ENCODE measurements at places on chromosomes 7 and 10.

GRCh38 chr7:5393748-5394147 lies 29.9 kb downstream of the TNRC18 start:
- DNase-seq, result no peak

DNA sequence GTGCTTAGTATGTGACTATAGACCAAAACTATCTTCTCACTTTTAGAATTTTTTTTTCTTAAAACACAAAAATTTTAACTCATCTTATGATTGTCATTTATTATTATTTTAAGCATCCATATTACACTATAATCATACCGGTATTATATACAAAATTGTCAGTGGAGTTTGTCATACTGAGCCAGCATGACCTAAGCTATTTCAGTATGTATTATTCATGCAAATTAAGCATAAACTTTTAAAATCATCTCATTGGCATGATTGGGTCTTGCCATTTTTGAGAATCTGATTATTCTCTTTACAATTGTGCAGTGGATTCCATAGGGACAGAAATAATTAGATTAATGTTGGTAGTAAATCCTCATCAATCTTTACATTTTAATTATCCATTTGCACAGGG lies 46.2 kb upstream of the STMP1 start:
- no peak for DNase-seq

DNA sequence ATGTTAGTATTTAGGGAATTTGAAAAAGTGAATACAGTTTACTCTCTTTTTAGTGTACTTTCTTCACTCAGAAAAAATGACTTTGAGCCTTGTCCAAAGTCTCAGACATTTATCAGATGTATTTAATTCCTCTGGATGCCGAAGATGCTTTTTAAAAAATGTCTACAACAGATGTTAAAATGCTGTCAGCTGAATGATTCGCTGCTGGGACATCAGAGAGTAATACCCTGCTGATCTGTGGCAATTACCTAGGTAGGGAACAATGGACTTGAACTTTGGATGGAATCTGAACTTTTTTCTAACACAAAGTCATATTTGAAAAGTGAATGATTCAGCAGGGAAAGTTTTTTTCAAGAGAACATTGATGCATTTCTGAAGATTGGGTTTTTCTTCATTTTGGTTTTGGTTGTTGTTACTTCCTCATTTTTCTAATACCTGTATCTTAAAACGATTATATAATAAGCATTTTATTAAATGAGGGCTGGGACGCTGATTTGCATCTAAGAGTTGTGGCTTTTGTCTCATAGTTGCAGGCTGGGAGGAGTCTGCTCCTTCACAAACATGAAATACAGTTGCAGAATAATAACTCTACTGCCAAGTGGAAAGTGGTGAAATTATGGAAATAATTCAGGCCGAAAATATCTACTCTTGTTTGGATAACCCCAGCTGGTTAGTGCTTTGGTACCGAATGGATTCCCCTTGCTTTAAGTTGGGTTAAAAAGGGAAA lies 98.0 kb downstream of the SPAG6 start:
- no peak for DNase-seq

DNA sequence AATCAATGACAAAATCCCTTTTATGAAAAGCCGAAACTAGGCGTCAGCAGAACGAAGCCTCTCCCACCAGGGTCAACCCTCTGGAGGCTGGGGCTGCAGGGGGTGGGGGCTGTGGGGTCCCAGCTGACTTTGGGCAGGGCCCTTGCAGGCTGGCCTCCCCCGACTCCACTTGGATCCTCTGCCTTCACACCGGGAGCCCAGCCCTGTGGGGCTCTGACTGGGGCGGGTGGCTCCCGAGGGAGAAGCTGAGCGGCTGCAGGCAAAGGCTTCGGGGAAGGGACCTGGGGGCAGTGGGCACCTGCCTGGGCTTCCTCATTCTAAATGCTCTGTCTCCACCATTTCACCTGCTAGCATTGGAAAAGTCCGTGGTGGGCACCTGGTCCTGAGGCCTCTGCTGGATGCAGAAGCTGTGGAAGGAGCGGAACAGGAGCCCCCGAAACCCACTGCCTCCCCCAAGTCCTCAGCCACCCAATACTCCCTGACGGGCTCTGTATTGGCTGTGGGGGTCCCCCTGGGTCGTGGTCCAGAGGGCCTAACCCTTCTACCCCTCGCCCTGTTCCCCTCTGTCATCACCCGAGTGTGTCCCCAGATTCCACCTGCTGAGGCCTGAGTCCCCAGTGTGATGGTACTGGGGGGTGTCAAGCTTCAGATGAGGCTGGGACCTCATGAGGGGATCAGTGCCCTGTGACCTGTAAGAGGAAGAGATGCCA lies 108.6 kb downstream of the DNAJB6 start:
- no peak for DNase-seq

- DNase-seq, result no peak
Measured at GRCh38 chr10:128865436-128866195, 601.4 kb upstream of the MGMT start.

- DNase-seq, result no peak
Measured at GRCh38 chr10:121771966-121772365, 155.9 kb downstream of the ATE1 start.

- DNase-seq, result no peak
Measured at GRCh38 chr7:56092789-56093531, at the start of gene PHKG1. Gene PHKG1 (minus strand): TSS chr7:56092952. CDS start chr7:56088941, 4,011 bp downstream.

- DNase-seq, result peak; percentile 60
Measured at GRCh38 chr10:14032406-14032998, 298.2 kb downstream of the FRMD4A start.

DNA sequence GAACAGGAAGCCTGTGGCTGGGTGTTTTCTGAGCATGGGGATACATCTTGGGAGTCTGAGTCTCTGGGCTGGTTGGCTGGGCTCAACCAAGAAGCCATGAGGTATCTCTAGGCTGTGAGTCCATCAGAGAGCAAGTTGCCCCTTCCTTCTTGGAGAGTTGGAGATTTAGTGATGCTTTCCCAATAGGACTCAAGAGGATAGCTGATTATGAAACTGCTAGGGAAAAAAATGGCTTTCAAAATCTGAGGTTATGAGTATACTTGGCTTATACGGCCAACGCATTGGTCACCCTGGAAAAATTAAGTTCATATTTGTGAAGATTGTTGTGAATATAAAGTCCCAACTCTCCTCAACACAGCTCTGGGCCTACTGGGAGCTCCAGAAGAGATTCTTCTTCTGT lies 162.7 kb upstream of the KMT2E start:
- no peak for DNase-seq

DNA sequence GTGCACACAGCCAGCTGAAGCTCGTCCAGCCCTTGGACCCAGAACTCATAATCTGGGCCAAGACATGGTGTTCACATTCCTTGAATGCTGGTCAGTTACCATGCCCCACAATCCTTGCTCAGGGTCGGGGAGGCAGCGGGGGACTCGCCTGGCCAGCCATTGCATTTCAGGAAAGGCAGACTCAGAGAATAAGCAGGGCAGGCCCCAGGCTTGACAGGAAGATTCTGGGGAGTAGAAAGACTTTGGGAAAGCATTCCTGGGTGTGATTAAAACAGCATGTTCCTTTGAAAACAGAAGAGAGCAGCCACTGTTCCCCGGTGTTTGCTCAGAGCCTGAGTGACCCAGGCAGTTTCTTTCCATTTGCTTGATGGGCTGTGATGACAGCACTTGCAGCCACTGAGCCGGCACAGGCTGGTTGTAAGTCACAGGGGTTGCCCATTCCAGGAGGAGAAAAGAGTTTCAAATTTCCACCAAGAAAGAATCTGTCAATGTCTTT lies 473.7 kb downstream of the TYW1 start:
- no peak for DNase-seq

DNA sequence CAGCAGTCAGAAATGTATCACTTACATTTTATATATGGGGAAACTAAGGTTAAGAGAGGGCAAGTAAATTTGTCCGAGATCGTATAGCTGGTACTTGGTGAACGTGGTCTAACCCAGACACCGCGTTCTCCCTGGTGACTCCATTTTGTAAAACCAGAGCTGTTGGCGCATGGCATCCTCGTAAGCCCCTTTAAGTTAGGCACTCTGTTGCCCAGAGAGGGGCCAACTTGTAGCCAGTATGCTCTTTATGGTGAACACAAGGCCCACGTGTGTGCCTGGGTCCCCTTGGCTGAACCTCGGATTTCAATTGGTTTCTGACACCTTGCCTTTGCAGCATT lies 39.7 kb upstream of the ZNF518A start:
- peak; percentile 1 for DNase-seq

DNA sequence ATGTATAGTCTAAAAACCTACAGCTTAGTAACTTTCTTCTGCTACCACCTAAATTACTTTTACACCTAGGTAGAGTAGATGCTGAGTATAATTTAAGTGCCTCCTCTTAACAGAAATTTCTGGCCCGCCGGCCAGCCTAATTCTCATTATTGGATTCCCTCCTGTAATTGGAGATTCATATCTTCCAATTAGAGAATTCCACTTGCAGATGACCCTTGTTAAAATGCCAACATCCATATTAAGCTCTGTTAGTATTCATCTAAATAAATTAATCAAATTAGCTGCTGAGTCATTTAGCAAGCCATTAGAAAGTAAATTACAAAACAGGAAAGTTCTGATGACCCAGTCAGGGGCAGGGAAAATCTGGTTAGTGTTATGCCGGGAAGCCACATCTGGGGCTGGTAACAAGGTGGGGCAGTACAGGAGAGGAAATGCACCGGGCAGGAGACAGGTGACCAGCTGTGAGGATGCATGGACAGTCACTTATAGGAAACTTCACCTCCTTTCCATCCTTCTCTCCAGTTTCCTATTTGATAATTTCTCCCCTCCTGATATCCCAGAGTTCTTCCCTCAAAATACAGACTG lies 82.8 kb downstream of the ORC5 start:
- no peak for DNase-seq

DNA sequence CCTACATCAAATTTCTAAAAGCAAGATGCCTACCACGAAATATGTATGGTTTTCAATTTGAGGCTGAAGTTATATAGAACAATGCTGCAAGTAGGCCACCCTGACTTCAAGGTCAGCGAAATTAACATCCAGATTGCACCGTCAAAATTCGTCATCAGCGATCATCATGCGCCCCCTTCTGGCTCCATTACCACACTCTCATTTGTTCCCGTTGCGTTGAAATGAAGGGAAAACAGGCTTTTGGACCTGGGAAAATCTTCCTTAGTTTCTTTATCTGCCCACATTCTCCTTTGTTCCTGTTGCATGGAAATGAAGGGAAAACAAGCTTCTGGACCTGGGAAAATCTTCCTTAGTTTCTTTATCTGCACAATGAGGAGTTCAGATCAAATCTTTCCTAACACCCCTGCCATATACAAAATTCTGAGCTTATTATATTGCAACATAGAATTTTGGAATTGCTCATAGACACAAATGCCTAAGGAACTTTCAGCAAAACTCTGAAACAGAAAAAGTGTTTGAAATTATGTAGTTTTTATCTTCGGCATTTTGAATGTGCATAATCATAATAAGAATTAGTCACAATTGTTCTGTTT lies 98.2 kb upstream of the PRKCQ start:
- peak; percentile 59 for DNase-seq

DNA sequence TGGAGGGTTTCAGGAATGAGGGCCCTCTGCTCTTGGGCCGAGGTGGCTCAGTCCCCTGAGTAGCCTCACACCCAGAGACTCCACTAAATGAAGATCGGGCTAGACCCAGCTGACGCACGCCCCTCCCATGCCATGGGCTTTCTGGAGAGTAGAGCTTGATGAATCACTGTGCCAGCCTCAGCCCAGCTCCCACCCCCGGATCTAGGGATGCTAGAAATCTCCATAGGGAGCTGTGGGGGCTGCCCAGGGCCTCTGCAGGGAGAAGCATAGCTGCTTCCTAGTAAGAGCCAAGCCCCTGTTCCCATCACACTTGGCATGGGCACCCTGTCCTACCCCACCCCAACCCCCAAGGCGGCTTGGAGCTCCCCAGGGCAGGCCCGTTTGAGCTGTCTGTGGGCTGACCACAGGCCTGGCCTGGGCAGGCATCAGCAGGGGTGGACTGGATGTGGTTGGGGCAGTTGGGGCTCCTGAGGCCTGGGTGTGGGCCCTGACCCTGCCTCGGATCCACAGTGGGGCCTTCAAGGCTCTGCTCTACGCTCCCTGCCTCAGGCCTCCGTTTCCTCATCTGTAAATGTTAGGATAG lies 121.2 kb downstream of the ZMIZ1 start:
- DNase-seq, result no peak

DNA sequence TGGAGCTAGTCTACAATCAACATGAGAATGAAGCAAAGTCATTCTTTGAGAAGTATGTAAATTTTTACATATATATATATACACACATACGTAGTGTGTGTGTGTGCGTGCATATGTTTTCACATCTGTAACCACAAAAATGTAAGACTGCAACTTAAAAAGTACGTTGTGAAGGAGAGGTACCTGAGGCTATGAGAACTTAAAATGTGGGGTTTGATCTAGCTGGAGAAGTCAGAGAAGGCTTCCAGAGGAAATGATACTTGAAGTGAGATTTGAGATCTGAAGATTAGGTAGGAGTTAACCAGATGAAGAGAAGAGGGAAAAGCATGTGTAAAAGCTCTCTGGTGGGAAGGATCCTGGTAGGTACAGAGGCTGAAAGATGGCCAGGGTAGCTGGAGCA lies 5.8 kb downstream of the TAF5 start:
- DNase-seq, result no peak

- DNase-seq, result no peak
Measured at GRCh38 chr10:13820119-13820963, 233.6 kb downstream of the PRPF18 start.

DNA sequence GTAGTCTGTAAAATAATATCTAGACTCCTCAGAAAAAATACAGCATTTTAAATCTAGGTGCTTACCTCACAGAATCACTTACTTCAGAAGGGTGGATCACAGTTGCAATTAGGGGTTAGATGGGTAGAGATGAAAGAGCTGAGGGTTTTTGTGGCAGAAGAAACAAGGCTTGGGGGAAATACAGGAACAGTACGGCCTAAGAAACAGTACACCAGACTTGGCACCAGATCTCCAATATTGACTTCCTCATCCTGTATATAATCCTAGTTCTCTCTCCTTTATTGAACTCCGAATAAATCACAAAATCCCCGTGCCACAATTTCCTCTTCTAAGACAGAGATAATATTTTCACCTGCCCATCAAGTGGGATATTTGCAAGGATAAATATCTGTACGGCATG lies 14.3 kb downstream of the CEP41 start:
- no peak for DNase-seq

- no peak for DNase-seq
Measured at GRCh38 chr7:139783647-139784385, 6.0 kb upstream of the HIPK2 start.

GRCh38 chr10:66277481-66277880 lies 648.4 kb upstream of the LRRTM3 start:
- no peak for DNase-seq

- no peak for DNase-seq
Measured at GRCh38 chr7:134512271-134512670, 15.1 kb upstream of the AKR1B10 start.

GRCh38 chr7:1922870-1923236 lies 252.8 kb downstream of the ELFN1 start:
- DNase-seq, result no peak
